Hematopoietic multipotent progenitor cell (in vitro differentiated cells): ENCODE measurements at places on chromosomes 5 and 9. TPM values are rescaled to one million over a fixed set of nuclear protein-coding genes. Genes with fewer than 3 reads are reported as not detected.

Gene NR2F1
- not detected for total RNA-seq

Gene GPR150
- total RNA-seq, result 0.54 TPM

Gene SPATA31C1
- under 0.01 TPM for total RNA-seq

Gene FCN1
- total RNA-seq, result 10.5 TPM

Gene UNC13B
- total RNA-seq, result 6.2 TPM

Gene TRUB2
- total RNA-seq, result 24.2 TPM

Gene FGD3
- total RNA-seq, result 59.8 TPM

Gene TMEM38B
- 18.3 TPM for total RNA-seq

Gene ATP6V1G1
- total RNA-seq, result 59.5 TPM
